ENCODE measurements at places on chromosomes 16 and 17. TPM values are rescaled to one million over a fixed set of nuclear protein-coding genes. Genes with fewer than 3 reads are reported as not detected.

DNA sequence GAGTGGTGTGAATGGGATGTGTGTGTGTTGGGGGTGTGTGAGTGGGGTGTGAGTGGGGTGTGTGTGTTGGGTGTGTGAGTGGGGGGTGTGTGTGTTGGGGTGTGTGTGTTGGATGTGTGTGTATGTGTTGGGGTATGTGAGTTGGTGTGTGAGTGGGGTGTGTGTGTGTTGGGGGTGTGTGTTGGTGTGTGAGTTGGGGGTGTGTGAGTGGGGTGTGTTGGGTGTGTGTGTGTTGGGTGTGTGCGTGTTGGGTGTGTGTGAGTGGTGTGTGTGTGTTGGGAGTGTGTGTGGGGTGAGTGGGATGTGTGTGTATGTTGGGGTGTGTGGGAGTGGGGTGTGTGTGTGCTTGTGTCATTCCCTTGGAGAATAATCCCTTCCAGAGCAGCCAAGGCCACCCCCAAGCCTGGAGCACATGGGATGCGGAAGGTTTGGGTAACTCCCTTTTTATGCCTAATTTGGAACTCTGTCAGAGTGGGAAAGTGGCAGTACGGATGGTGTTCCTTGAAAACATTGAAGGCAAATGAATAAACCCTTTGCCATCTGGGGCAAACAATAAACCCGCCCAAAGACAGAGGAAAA lies 14.3 kb downstream of the RNF213 start:
- no peak for DNase-seq

TSPAN10 gene
- 0.27 TPM for total RNA-seq

DNA sequence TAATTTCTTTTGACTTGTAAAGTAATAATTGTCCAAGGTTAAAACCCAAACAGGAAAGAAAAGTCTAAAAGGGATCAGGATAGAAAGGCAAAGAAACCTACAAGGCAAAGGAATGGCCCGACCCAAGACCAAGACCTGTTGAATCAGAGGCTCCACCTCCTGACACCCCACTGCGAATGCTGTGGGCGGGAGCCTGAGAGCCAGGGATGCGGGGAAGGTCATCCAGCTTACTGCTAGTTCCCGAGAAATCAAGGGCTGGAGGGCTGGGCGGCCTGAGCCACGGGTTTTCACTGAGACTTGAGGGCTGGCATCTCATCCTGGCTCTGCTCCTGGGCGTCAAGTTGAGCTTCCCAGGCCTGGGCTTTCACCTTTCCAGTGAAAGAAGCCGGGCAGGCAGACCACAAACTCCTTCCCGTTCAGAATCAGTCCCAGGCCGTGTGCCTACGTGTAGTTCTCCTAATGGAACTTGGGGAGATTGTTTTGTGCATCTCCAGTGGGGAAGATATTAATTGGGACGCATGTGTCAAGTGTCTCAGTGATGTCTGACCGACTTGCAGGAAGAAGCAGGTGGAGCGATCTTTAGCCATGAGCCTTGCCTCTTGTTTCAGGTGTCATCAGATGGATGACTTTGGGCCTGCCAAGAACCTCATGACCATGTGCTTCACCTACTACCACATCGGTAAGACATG lies 36.9 kb downstream of the CIBAR2 start:
- DNase-seq: no peak

- no peak for DNase-seq
These were observed 310.6 kb downstream of the SEC14L1 start for GRCh38 chr17:77451245-77451893.

GRCh38 chr16:56013962-56014552 lies 138.9 kb upstream of the CES5A start:
- peak; percentile 68 for DNase-seq

DNA sequence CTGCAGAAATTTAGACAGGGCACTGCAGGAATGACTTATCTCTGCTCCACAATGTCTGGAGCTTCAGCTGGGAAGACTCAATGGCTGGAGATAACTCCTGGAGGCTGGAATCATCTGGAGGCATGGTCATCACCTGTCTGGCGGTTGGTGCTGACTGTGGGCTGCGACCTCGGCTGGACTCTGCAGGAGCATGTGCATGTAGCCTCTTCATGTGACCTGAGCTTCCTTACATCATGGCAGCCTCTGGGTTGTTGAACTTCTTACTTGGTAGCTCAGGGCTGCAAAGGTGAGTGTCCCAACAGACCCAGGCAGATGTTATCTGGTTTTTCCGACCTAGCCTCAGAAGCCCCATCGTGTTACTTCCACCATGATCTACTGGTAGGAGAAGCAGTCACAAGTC lies 188.2 kb upstream of the RPL38 start:
- no peak for DNase-seq

- no peak for DNase-seq
These were observed 6.1 kb upstream of the TBX2 start for GRCh38 chr17:61393550-61393903.

- no peak for DNase-seq
These were observed 28.8 kb downstream of the ZCCHC14 start for GRCh38 chr16:87463722-87464690.

- no peak for DNase-seq
These were observed 37.8 kb upstream of the STH start for GRCh38 chr17:45961206-45961605.

ZNF385C gene
- 1.9 TPM for total RNA-seq

- no peak for DNase-seq
These were observed 59.8 kb downstream of the PGS1 start for GRCh38 chr17:78438271-78438691.

CCL18 gene
- not detected for total RNA-seq

GRCh38 chr16:6913566-6913965 lies 419.1 kb upstream of the RBFOX1 start:
- no peak for DNase-seq

DNA sequence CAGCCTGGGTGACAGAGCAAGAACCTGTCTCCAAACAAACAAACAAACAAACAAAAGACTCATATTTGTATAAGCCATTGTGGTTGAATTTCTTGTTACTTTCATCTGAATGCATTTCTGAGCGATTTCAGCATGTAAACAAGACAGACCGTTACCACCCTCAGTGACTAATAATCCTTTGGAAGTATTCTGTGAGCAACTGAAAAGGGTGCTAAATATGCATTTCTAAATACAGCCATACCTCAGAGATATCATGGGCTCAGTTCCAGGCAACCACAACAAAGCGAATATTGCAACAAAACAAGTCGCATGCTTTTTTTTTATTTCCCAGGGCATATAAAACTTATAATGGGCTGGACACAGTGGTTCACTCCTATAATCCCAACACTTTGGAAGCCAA lies 109.0 kb downstream of the USP31 start:
- DNase-seq: no peak

ALOX15B gene
- 5.1 TPM for total RNA-seq

DNA sequence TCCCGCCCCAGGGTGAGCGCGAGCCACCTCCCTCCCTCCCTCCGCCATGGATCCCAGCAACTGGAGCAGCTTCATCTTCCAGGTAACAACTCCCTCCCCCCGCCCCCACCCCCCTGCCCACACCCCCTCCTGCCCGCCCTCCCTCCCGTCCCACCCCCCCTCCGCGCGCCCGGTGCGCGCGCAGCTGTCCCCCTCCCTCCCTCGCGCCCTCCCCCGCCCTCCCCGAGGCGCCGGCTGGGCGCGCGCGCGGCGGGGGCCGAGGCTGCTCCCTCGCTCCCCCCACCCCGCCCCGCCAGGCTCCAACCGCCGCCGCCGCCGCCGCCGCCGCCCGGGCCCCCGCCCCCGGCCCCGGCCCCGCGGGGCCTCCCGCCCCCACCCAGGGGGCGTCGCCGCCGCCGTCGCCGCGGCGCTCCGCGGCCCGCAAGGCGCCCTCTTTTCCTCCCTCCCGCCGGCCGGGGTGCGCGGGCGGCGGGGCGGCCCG lies at the start of gene MAZ:
MAZ (plus strand) TSS at position 431 of the 481 bp plus-strand sequence. CDS start 173 bp downstream, outside the sequence.
- no peak for DNase-seq

DNA sequence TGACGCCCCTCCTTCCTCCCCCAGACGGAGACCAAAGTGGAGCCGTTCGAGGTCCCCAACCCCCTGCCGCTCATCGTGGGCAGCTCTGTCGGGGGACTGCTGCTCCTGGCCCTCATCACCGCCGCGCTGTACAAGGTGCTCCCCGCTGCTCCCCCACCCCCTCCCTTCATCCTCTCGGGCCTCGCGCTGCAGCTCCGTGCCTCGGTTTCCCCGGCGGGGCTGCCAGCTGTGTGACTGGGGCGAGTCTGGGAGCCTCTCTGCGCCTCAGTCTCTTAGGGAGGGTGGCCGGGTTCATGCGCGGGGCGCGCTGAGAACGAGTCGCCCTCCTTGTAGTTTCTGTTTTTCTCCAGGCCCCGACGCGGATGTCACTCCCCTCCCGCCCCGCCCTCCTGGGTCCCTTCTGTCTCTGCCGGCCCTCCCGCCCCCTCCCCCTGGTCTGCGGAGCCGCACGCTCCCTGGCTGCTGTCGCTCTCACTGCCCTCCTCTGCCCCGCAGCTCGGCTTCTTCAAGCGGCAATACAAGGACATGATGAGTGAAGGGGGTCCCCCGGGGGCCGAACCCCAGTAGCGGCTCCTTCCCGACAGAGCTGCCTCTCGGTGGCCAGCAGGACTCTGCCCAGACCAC lies 23.7 kb upstream of the ITGAX start:
- peak; percentile 72 for DNase-seq

CD79B gene
- total RNA-seq: 67.1 TPM

PCGF2 gene
- not detected for total RNA-seq

DNA sequence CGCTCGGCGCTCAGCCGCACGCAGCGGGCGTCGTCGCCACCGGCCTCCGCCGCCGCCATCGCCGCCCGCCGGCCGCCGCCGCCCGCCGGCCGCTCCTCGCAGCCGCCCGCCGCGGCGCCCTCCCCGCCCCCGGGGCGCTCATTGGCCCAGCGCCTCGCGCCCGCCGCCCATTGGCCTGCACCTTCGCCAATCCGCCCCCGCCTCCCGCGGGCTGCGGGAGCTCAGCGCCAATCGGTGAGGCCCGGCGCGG lies at the start of gene PGP:
PGP (minus strand) TSS at position 122 of the 250 bp plus-strand sequence; CDS start at position 59, 63 bp downstream.
- DNase-seq: no peak

DNA sequence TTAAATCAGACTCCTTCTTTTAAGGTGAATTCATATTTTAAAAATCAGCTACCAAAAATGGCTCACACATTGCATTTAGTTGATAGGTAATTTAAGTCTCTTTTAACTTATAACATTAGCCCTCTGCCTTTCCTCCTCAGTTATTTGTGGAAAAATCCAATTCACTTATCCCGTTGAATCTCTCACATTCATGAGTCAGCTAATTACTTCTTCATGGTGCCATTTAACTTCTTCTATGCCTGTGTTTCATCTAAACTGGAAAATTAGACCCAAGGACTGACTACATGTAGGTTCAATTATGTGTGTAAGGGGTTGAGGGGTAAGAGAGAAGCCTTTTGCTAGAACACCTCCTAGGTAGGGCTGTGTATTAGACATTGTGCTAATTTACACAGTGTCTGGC lies 18.4 kb upstream of the SLFN5 start:
- DNase-seq: no peak

DNA sequence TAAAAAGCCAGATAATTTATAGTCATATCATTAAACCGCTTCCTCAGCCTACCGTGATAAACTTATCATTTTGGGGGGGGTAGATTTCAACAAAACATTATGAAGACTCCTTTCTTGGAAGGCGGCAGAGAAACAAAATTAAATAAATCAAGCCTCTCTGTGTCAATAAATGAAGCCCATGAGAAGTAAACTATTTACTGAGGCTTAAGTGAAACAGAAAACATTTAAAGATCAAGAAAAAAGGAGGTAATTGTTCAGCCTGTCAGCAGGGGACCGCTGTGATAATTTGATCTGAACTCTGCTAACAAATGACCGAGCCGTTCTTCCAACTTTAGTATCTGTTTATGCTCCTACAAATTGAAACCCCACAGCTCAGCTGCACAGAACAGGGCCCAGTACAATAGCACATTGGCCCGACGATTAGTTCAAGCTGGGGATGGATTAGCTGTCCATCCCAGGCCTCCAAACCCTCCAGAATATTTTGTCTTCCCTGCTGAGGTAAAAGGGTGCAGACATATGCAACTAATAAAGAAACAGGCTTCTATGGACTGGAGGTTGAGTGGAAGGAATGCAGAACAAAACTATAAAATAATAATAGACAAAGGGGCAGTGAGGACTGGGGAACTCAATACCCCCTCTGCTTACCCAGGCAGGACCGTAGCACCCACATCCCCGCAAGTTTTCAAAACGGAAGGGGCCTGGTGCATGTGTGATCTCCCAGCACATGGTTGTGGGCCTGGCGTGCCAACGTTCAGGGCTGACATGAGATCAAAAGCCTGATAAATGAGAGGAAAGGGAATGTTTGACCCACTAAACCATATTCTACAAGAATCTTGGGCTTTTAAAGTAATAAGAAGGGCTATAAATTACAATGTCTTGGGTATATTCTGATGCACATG lies 298.1 kb upstream of the IRX5 start:
- DNase-seq: no peak

DNA sequence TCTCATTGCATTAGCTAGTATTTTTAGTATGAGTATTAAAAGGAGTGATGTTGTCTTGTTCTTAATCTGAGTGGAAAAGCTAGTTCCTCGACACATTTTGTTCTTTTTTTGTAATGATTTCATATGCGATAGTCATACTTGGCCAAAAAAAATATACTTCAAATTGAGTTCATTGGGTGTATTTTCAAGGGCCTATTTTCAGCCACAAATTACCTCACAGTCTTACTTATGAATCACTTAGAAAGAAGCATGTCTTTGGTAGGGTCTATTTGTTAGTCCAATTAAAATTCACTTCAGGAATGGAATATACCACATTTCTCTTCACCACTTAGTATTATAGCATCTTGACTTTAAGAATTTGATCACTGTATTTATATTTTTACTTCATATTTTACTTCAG lies 337.2 kb downstream of the CDH11 start:
- DNase-seq: no peak

GRCh38 chr17:62859146-62859545 lies 51.0 kb upstream of the MARCHF10 start:
- DNase-seq: no peak

DNA sequence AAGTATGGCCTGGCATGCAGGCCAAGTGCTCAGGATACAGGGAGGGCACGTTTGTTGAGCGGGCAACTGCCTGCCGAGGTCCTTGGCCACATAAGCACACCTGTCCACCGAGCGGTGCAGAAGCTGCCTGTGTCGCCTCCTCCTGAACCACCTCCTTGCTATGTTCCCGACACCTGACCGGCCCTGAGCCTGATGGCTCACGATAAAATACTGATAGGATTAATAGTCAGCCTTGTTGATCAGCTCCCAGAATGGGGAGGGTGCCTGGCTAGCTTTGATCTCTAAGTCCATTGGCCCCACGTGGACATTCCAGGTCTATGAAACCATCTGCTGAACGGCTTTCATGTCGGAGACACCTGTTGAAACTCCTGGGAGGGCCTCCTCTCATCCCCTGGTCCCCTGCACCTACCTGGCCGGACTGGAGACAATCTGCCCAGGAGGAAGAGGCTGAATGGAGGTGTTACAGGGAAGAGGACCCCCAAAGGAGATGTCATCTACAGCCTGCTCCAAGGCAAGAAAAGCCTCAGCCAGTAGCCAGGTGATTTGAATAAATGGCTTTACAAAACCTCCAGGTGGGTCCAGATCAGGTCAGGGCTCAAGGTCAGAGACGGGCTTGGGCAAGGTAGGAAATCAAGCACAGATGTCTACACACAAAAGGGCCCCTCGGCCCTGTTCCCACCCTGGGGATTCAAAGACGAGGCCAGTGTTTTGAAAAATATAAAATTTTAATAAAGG lies 33.4 kb downstream of the AXIN2 start:
- DNase-seq: no peak

ASGR2 gene
- 0.54 TPM for total RNA-seq

Data from hematopoietic multipotent progenitor cell (in vitro differentiated cells).